ENCODE measurements at places on chromosomes 7 and 10. TPM values are rescaled to one million over a fixed set of nuclear protein-coding genes. Genes with fewer than 3 reads are reported as not detected.

DNA sequence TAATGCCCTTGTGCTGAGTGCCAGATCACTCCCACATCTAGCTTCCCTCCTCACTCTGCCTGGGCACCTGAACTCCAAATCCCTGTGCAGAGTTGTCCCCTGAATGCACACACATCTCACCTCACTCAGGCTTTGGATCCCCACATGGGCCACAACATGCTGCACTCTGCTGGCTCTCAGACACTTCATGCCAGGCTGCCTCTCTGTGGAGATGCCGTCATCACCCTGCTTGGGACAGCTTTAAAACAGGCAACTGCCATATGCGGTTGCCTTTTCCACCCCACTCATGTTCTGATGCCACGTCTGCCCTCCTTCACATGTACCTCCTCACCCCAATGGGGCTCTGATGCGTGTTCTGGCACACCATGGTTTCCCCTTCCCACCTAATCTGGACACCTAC, 477.0 kb downstream of the GFRA1 start:
- no peak for DNase-seq

BZW2 gene
- total RNA-seq = 136 TPM

- DNase-seq = no peak
Measured at GRCh38 chr10:1661859-1662437, 75.4 kb downstream of the ADARB2 start.

GRCh38 chr10:129231821-129232220, 235.2 kb upstream of the MGMT start:
- DNase-seq = no peak

RTKN2 gene
- 1.7 TPM for total RNA-seq

DNA sequence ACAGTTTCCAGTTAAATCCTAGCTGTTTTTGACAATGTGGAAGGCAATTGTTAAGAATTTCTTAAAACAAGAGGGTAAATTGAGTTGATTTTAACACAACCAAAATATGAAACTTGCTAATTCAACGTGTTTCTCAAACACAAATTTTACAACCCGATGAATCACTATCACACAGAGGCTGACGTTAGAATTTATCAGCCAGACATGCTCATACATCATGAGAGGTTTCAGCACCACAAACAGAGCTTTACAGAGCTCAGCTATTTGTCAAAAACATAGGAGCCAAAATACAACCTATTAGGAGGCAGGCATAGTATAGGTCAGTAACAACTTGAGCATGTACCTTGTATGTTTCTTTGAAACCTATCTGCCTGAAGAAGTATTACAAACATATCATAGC, 36.1 kb downstream of the LRRN3 start:
- DNase-seq = no peak

DNA sequence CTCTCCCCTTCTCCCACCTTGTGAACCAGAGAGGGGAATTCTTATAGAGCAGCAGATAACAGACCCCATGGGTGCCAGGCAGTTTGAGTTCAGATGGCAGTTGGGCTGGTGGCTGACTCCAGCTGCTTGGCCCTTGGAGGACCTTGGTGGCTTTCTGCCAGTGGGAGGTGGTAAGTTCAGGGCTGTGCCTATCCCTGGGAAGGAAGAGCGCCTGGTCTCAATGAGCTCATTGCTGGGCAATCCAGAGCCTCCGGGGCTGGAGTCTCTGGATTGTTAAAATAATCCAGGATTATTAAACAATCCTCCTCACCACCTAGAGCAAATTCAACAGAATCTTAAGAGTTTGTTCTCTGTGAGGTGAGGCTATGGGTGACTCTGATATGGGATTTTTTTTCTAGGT, 105.2 kb downstream of the FANK1 start:
- DNase-seq = no peak

DNA sequence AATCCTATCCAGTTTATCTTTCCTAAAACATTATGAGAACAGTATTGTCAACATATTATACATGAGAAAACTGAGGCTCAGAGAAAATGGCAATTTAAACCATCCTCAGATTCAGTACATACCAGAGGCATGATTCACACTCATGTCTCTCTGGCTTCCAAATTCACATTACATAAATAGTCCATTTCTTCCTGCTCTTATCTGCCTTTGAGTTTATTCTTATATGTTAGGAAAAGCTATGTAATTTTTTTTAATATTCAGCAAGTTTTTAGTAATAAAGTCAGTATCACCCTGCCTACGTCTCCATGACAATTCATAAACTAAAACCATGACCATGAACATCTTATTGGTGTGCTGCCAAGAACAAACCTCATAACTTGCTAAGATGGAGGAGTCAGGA, 1260.2 kb upstream of the SORCS1 start:
- no peak for DNase-seq

DNA sequence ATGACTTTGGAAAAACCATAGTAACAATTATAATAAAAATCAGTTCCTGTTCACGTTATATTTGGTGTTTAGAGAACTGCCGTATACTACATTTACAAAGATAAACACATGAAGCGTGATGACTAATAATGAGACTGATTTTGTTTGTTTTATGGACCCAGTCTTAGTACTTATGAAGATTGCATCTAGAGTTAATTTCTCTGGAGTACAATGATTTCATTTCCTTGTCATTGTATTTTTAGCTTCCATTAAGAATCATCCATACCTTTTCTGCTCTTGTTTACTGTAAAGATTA, 2.9 kb downstream of the RBM20 start:
- DNase-seq = no peak

GRCh38 chr7:40165216-40165615, 30.4 kb downstream of the SUGCT start:
- DNase-seq = no peak

DNA sequence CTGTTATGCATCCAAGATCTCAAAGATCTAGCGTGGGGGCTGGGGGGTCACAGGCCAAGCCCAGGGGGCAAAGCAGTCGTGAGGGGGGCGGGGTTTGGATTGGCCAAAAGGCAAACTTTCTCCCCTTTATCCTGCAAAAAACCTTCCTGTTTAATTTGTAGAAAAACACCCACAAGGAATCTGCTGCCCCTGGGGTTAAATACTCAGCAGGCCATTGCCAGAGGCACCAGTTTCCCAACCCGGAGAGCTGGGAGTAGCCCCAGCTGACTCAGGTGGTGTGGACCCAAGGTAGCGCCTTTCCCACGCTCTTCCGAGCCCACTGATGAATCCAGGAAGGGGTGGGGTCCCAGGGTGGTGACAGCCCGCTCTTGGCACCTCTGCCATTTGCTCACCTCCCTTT, 21.4 kb downstream of the KCP start:
- DNase-seq = peak; percentile 20

GRCh38 chr10:69385454-69386350, 31.0 kb downstream of the TACR2 start:
- no peak for DNase-seq

DNA sequence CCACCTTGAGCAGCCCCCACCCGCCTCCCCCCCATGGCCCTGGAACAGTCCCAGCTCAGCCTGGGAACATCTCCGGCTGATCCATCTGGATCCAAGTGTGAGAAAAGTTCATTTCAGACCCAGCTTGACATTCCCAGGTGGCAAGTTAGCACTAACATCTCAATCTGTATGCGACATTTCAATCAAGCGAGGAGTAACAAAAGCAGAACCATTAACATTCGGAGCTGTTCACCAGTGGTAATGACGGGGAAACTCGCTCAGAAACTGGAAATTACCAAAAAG, 65.4 kb downstream of the PAX2 start:
- DNase-seq = no peak

GIMAP4 gene
- 59.3 TPM for total RNA-seq

GRCh38 chr7:133152875-133153274, 71.0 kb upstream of the CHCHD3 start:
- no peak for DNase-seq

BMS1 gene
- total RNA-seq = 40.4 TPM

RASA4B gene
- 22.0 TPM for total RNA-seq

GRCh38 chr10:77160679-77161078, 476.9 kb downstream of the KCNMA1 start:
- DNase-seq = no peak

TRIM24 gene
- 16.3 TPM for total RNA-seq

ELOVL3 gene
- total RNA-seq = not detected

- DNase-seq = no peak
Measured at GRCh38 chr7:55775051-55775420, 87.5 kb downstream of the SEPTIN14 start.

DNA sequence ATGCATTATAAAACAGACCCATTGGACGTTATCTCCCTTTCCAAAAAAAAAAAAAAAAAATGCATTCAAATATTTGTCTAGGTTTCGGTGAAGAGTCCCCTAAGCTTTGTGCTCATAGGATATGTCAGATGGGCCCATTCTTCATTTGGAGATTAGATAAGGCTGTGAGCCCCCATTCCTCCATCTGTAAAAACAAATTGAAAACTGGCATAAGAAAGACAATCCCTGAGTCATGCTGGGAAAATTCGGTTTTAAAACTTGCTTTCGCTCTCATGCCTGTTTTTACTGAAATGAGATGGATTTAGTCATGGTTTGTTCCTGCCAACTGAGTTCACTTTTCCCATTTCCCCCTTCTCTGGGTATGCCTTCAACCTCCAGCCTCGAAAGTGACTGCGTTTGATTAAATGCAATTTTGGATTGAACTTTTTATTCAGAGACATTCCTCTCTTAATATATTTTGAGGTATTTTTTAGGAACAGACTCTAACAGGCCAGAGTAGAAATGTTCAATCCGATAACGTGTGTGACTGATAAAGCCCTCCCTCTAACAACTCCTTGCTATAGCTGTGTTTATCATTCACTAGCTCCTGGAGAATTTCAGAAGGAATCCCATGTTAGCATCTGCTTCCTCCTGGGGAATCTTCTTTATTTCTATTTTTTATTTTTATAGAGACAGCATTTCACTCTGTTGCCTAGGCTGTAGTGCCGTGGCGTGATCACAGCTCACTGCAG, 190.9 kb upstream of the LYZL2 start:
- DNase-seq = no peak

DNA sequence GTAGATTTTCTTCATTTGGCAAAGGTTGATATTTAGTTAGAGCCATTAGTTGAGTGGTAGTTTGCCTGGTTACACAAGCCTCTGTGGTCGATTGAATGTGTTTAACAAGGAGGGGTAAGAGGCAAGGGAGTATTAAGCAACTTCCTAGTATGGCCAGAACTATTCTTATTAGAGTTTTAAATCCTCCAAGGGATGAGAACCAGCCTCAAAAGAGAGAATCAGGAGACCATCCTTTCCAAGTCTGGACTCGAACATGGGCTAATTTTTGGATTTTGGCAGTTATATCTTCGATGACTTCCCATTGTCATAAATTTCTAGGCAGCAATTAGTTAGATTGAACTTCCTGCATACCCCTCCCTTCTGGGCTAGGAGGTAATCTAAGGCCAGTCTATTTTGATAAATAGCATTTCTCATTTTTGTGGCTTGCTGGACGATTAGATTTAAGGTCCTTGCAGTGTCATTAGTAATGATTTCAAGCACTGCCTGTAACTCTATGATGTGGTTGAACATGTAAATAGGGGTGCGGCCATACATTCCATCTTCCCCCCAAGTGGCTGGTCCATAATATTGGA, 219.5 kb upstream of the KCND2 start:
- no peak for DNase-seq

GRCh38 chr7:80087771-80088170, 46.9 kb upstream of the GNAI1 start:
- no peak for DNase-seq

PPP1R17 gene
- not detected for total RNA-seq

DNA sequence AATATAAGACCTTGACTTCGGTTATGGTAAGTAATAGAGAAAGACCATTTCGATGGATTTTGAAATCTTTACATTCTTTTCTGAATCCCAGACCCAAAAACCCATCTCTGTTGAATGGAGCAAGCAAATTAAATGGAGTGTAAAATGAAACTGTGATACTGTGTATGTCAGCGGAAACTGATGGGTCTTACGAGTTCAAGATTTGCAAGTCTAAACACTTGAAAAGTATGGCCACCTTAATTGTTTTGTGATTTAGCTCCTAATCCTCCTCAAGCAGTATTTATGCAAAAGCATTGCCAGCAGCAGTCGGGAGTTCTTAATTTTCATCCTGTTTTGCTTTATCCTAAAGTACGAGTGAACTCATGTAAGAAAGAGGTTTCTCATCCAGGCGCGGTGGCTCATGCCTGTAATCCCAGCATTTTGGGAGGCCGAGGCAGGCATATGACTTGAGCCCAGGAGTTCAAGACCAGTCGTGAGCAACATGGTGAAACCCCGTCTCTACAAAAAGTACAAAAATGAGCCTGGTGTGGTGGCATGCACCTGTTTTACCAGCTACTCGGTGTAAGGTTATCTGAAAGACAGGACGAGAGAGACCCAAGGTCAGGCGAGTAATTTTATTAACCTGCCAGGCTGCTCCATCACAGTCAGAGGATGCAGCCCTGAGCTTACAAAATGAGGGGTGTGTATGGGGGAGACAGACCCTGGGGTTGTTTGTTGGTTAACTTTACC, 5.8 kb upstream of the DHTKD1 start:
- no peak for DNase-seq

ORC5 gene
- total RNA-seq = 37.3 TPM

ELN gene
- not detected for total RNA-seq

- no peak for DNase-seq
Measured at GRCh38 chr10:83896219-83896618, 243.1 kb upstream of the GHITM start.

CREB5 gene
- total RNA-seq = not detected
